ENCODE measurements at places on chromosomes 6 and 20. TPM values are rescaled to one million over a fixed set of nuclear protein-coding genes. Genes with fewer than 3 reads are reported as not detected.

The RBM38 gene
- 12.4 TPM for total RNA-seq

The MARCKS gene
- 121 TPM for total RNA-seq

The CAP2 gene
- 1.2 TPM for total RNA-seq

The PLA2G7 gene
- 0.13 TPM for total RNA-seq

The GNAS-AS1 gene
- 0.72 TPM for total RNA-seq

Measured in epithelial cell of alveolus of lung (primary cell).